GM23248 (cell line): ENCODE measurements at places on chromosomes 2 and 18.

- H3K4me3 ChIP-seq = no peak overlapping the region
- no peaks in the 10 kb centered on the region for H3K36me3 ChIP-seq
These were observed 222.7 kb downstream of the PHLPP1 start for GRCh38 chr18:62938006-62938405.

GRCh38 chr2:149651229-149651628 lies 63.7 kb upstream of the MMADHC start:
- H3K27me3 ChIP-seq = no peaks in the 10 kb centered on the region
- no peaks in the 10 kb centered on the region for H3K36me3 ChIP-seq
- H3K4me3 ChIP-seq = no peak overlapping the region
- peaks cover 37% of the 10 kb centered on the region for H3K4me1 ChIP-seq
- no peak overlapping the region for H3K27ac ChIP-seq

DNA sequence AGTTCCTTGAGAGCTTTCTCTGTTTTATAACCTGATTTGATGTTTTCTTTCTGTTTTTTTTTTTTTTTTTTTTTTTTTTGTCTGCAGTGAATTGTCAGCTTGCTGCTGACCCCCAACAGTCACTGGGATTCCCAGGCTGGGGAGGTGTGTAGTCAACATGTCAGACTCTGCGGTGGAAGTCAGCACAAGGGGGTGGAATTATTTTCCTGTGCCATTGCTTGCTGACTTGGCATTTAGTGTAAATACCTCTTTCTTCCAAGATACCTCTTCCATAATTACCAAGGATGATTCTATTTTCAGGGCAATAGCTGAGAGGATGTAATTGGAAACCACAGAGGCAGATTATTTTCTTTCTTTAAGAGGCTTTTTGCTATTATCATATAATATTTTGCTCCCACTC lies 266.3 kb downstream of the CCDC85A start:
- no peak overlapping the region for H3K27ac ChIP-seq
- 0 out of 2 replicates have a peak, but pooled peaks cover 5% of the 10 kb centered on the region for H3K4me1 ChIP-seq
- no peak for DNase-seq
- H3K36me3 ChIP-seq = no peaks in the 10 kb centered on the region
- H3K27me3 ChIP-seq = no peaks in the 10 kb centered on the region
- H3K4me3 ChIP-seq = no peak overlapping the region

GRCh38 chr2:170161516-170162270 lies 16.3 kb upstream of the MYO3B start:
- DNase-seq = peak; percentile 19
- H3K4me3 ChIP-seq = 0 out of 2 replicates have a peak overlapping the region, but pooled peaks have one; percentile 21
- peaks cover 39% of the 10 kb centered on the region for H3K4me1 ChIP-seq
- peak overlapping the region; percentile 8; the same call in 1 of the 2 replicates for H3K27ac ChIP-seq
- H3K27me3 ChIP-seq = no peaks in the 10 kb centered on the region

DNA sequence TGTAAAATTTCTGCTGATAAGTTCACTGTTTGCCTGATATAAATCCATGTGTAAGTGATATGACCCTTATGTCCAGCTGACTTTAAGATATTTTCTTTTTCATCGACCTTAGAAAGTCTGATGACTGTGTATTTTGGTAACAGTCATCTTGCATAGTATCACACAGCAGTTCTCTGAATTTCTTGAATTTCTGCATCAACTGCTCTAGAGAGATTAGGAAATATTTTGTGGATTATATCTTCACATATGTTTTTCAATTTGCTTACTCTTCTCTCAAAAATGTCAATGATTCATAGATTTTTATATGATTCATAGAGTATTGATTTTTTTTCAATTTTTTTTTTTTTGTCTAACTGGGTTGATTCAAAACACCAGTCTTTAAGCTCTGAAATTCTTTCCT lies 945.3 kb downstream of the TRIB2 start:
- H3K4me3 ChIP-seq = no peak overlapping the region
- H3K27me3 ChIP-seq = no peaks in the 10 kb centered on the region
- H3K4me1 ChIP-seq = peaks cover 25% of the 10 kb centered on the region; the same call in 1 of the 2 replicates
- peak; percentile 54 for DNase-seq
- H3K27ac ChIP-seq = peak overlapping the region; percentile 57

DNA sequence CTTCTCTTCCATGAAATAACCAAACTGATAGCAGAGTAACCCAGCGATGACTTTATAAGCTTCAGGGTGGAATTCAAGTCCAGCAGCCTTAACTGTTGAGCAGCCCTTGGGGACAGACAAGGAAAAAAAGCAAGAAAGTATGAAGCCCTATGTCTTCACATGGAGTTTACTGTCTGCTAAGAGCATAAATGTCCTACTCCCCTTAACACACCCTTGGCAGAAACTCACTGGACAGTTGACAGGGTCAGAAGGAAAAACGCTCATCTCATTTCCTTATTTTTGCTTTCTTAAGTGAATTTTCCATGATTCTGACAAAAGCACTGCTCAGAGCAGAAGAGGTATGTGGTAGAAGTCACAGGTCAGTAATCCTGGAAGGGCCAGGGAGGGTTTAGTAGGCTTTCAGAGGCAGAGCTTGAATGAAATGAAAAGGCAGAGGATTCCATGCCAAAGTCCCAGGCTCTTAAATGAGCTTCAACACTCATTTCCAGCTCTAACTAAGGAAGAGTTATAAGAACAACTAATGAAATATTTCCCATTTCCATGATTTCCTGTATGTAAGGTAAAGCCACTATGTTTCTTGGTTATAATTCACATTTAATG lies 683.3 kb upstream of the KLHL29 start:
- no peak for DNase-seq
- H3K27ac ChIP-seq = no peak overlapping the region
- no peaks in the 10 kb centered on the region for H3K27me3 ChIP-seq
- no peaks in the 10 kb centered on the region for H3K4me1 ChIP-seq
- no peak overlapping the region for H3K4me3 ChIP-seq
- H3K36me3 ChIP-seq = no peaks in the 10 kb centered on the region

DNA sequence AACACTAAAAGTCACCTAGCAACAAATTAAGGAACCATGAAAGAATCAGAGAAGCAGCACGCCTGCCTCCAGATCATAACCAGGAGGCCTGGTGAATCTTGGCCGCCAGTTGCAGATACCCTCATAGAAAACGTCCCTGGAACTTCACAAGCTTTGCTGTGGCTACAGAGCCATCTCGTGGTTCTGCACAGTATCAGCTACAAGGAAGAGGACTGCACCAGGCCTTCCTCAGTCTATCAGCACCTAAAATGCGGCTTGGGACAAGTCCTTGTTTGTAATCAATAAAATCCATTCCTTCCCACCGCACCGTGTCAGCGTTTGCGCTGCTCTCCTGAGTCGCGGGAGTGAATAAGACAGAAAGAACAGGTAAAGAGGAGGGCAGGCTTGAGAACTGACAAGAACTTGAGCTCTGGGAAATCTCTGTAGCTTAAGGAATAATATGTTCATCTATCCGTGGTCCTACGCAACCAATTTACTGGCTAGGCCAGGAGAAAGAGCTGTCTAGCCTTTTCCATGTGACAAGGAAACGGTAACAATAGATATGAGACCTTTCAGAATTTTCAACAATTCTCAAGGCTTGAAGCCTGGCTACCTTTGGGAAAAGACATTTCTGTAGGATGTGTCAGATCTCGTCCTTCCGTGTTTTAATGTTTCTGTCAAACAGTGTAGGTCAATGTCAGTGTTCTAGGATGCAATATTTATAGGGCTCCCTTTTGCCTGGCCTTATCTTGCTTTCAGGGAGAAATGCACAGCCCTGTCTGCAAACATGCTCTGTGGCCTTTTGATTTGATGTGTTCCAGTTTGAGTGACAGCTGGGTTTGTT lies 128.5 kb upstream of the RAB12 start:
- H3K4me1 ChIP-seq = no peaks in the 10 kb centered on the region
- H3K27me3 ChIP-seq = peaks cover 17% of the 10 kb centered on the region; the same call in 1 of the 2 replicates
- DNase-seq = peak; percentile 64
- no peak overlapping the region for H3K27ac ChIP-seq
- H3K36me3 ChIP-seq = no peaks in the 10 kb centered on the region

DNA sequence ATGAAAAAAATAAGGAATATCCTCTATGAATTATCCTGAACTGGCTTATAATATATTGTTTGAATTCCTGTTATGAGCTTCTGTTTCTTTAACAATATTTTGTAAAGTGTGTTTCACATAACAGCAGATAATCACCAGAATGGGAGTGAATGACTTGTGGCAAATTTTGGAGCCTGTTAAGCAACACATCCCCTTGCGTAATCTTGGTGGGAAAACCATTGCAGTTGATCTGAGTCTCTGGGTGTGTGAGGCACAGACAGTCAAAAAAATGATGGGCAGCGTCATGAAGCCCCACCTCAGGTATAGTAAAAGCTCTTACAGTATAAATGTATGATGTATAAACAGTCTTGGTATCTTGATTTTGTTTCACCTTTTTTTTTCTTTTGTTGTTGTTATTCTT lies 5.9 kb downstream of the GEN1 start:
- no peaks in the 10 kb centered on the region for H3K27me3 ChIP-seq
- H3K36me3 ChIP-seq = no peaks in the 10 kb centered on the region
- peaks cover 25% of the 10 kb centered on the region for H3K4me1 ChIP-seq
- no peak overlapping the region for H3K4me3 ChIP-seq
- DNase-seq = no peak

- H3K4me1 ChIP-seq = peaks cover 18% of the 10 kb centered on the region
- no peak for DNase-seq
- no peaks in the 10 kb centered on the region for H3K27me3 ChIP-seq
- no peak overlapping the region for H3K4me3 ChIP-seq
- no peak overlapping the region for H3K27ac ChIP-seq
These were observed 69.1 kb downstream of the IRS1 start for GRCh38 chr2:226730481-226730880.
